Activated T-helper 17 cell treated with anti-CD3 and anti-CD28 coated beads, Interleukin-2, amount 50 U/mL, for 72 hours (primary cell): ENCODE measurements at places on chromosomes 3 and 15. TPM values are rescaled to one million over a fixed set of nuclear protein-coding genes. Genes with fewer than 3 reads are reported as not detected.

PEX11A gene
- 5.3 TPM for total RNA-seq

DNA sequence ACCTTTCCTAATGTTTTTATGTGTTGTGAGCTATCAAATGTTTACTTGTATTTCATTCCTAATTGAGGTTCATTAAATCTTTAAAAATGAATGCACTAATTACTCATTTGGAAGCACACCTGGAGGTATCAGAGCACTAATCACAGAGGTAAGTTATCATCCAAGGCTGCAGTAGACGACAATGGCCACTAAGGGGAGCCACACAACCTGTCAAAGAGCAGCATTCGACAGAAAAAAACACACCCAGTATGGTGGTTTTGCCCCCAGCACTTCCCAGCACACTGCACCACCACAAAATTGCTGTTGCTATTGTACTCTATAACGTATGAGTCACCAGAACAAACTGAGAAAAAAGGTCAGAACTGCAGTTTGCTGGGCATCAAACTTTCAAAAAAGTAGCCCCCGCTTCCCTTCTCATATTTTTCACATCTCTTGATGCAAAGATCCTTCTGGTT lies 205.9 kb upstream of the IGF1R start:
- peak; percentile 66 for ATAC-seq

GRCh38 chr3:128198313-128198712 lies 45.0 kb downstream of the EEFSEC start:
- no peak for ATAC-seq

DNA sequence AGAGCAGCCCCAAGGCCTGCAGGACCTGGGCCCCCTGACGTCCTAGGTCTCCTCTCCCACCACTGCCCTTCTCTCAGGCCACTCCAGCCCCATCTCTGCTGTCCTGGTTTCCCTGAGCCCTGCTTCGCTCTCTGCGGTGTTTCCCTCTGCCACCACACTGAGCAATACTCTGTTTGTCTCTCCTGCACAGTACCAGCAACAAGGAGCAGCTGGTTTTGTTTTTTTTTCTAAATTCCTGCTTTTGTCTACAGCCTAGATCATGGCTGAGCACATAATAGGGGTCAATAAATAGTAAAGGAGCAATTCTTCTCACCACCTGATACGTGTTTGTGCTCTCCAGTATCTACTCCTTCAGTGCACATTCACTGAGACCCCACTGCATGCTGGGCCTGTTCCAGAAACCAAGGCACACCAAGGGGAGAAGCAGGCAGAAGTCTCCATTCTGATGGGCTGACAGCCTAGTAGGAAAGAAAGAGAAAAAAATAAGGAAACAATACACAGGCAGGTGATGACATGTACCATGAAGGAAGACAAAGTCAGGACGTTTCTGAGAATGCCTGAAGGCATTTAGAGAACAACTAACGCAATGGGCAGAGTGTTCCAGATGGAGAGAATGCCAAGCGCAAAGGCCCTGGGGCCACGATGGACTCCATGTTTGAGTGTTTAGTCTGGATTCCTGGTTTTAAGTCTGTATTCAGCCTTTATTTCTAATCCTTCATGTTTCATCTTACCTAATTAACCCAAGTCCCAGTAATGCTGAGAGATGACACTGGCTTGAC lies 6.0 kb upstream of the ACAD9 start:
- ATAC-seq: no peak

GRCh38 chr3:19702416-19703078 lies 231.5 kb downstream of the EFHB start:
- ATAC-seq: no peak

DNA sequence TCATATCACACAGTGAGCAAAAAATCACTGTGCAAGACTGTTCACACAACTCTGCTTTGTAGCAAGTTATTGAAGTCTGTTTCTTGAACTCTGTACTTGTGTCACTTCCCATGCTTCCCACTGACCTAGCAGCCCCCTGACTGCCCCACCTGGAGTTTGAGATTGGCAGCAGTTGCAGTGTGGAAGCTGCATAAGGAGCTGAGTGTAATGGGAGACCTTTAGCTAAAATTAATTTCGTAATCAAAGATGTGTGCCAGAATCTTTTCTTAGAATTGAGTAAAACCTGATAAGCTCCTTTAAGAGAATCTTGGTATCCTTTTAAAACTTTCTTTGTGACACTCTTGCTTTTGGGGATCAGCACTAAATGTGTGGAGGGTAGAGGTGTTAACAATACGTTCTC lies 42.8 kb downstream of the NKIRAS1 start:
- no peak for ATAC-seq

FBXW12 gene
- total RNA-seq: not detected

TERC gene
- 14.9 TPM for total RNA-seq

DNA sequence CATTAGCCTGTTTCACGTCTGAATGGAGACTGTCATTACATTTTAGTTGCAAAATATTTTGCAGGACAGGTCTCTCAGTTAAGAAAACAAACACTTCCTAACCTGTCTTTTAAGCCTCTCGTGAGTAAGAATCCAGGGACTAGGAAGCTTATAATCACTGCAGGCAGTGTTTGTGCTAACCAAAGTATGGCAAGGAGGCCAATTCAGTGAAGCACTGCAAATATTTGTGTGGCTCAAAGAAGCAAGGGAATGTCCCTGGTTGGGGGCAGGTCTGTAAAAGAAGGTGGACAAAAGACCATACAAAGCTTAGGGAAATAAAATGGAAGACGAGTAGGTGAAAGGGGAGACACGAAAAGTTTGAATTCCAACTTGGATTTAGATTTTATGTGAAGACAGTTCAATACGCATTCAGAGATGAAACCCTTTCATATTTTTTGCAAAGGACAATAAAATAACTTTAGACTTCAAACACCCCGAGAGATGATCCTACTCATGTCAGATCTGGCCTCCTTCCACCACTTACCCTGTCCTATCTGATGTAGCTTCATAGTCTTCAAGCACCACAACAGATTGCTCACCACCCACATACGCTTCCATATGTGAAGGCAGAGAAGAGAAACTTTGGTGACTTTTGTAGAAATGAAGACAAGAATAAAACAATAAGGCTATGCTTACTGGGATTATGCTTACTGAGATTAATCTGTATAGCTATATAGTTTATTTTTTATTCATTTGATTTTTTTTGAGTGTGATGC lies 240.9 kb downstream of the TUSC7 start:
- ATAC-seq: no peak

MLF1 gene
- 1.9 TPM for total RNA-seq

- no peak for ATAC-seq
Observed at GRCh38 chr3:27557411-27557810, 73.2 kb upstream of the SLC4A7 start.

BCL2A1 gene
- 77.0 TPM for total RNA-seq

GRCh38 chr3:138404121-138404520 lies 30.3 kb upstream of the ESYT3 start:
- ATAC-seq: no peak

DNA sequence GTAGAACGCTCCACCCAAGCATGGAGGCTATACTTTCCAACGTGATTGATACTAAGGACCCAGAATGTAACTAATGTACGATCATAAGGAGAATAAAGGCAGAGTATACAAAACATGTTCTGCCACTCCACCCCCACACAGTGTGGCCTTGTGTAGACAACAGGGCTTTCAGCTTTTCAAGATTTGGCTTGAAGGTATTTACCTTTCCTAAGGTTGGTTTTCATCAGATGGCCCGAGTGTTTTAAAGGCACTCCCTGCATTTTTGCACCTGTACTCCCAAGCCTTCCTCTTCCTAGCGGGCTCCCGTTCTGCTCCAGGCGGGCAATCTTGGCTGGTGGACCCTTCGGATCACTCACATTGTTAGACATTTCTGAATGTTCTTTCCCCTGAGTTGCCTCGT lies 4.6 kb downstream of the SATB1 start:
- no peak for ATAC-seq

CLEC3B gene
- 0.37 TPM for total RNA-seq
